ENCODE measurements at places on chromosomes 6 and 20.
A peak's percentile ranks its signal among the peaks of the same experiment; 100 is the strongest.

GRCh38 chr6:114404339-114404955 lies 61.6 kb upstream of the HS3ST5 start:
- DNase-seq = no peak

GRCh38 chr6:8157839-8158238 lies 55.5 kb upstream of the EEF1E1 start:
- DNase-seq = no peak

DNA sequence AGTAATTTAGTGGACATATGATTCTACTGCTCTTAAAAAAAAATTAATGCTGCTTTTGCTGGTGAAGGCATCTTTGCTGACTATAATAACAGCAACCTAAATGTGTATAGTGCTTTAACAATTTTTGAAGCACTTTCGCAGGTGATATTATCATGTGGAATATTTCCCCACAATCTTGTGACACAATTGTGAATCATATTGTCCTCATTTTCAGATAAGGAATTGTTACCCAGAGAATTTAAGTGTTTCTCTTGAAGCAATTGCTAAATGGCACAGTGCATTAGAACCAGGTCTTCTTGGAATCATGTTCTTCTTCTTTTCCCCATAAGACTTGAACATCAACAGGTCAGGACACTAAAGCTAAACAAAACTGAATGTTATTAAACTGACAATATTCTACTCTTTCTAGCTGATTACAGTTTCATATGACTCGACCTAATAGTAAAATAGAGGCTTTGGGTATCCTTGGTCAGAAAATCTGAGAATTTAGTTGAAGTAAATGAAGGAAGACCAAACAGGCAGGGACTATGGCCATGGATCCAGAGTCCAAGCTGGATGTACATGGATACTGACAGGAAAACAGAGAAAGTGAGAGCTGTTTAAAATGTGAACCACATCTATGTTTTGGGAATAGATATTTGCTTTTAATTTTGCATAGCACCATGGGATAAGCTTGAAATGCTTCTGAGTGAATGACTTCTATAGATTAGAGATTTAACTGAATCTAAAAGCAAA lies 121.8 kb upstream of the SLC35B3 start:
- peak; percentile 46 for DNase-seq

DNA sequence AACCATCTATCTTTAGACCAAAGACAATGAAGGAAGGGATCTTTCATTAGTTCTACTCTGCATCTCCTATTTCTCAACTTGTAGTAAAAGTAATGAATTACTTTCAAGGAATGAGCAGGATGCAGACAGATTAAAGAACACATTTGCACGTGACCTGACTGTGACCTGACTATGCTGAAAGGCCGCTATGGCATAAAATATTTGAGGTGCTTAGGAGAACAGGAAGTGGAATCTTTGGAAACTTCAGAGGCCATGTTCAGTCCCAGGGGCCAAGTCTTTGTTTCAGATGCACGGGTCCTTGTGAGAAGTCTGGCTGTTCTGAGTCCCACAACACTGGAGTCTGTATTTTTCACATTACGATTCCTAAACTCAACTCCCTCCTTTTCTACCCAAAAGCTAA lies 41.0 kb downstream of the NINL start:
- DNase-seq = no peak

- DNase-seq = peak; percentile 11
These were observed 710.0 kb downstream of the QKI start for GRCh38 chr6:164124473-164124872.

- DNase-seq = no peak
These were observed 434.4 kb downstream of the HAO1 start for GRCh38 chr20:7505835-7506221.

GRCh38 chr6:139943391-139943790 lies 568.9 kb upstream of the CITED2 start:
- DNase-seq = peak; percentile 53

DNA sequence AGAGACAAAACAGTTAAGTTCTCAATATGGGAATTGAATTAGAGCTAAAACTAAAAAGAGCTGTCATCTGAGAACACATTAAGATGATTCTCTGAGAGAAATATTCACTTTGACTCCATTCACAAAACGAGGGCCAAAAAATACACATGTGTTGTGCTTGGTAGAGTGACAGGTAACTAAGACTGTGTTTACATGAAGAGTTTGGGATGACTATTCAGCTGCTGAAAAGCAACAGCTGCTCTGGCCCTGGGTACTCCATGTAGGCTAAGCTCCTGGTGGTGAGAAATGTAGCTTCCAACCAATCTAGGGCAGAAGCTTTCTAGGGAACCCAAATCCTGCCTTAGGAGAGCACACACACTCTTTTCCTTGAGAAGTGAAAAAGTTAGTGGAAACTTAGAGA lies 184.5 kb downstream of the COL21A1 start:
- DNase-seq = peak; percentile 5

DNA sequence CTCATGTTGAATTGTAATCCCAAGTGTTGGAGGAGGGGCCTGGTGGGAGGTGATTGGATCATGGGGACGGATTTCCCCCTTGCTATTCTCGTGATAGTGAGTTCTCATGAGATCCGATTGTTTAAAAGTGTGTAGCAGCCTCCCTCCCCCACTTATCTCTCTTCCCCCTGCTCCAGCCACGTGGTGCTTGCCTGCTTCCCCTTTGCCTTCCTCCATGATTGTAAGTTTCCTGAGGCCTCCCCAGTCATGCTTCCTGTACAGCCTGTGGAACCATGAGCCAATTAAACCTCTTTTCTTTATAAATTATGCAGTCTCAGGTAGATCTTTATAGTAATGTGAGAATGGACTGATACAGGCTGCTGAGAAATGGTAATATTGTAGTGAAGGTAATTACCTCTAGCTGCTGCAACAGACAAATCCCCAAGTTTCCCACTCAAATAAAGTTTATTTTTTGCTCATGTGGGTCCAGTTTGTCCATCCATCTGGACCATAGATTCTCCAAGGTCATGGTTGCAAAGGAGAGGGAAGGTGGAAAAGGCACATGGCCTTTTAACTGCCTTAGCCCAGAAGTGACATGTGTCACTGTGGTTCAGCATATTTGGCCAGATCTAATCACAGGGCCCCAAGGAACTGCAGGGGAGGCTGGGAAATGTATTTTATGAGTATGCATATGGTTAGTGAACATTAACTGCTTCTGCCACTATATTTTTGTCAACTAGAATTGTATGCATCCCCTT lies 89.2 kb downstream of the TRMT11 start:
- no peak for DNase-seq

Measured in DMS53 (cell line).